ENCODE measurements at places on chromosomes 5 and 9. TPM values are rescaled to one million over a fixed set of nuclear protein-coding genes. Genes with fewer than 3 reads are reported as not detected.

Gene MCTP1
- total RNA-seq: 9.0 TPM

DNA sequence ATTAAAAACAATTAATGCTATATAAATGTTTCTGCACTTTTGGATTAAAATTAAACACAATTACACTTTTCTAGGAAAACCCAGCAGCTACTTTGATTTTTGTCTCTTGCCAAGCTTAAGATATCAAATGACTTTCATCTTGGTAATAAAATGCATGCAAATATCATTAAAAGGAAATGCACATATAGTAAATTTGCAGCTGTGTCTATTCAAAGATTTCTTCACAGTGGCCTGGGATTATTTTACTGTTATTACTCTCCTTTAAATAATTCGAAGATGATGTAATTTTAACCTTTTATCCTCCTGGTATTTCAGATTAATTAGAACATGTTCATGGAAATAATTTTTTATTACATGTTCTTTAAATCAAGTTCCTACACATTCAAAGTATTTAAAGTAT lies 529.5 kb upstream of the RGMB start:
- no peak for DNase-seq

Gene LAMC3
- 0.12 TPM for total RNA-seq

GRCh38 chr5:53820119-53820801 lies 259.8 kb downstream of the NDUFS4 start:
- DNase-seq: no peak

Gene LRRTM2
- total RNA-seq: not detected

Gene EDIL3
- total RNA-seq: 29.7 TPM

DNA sequence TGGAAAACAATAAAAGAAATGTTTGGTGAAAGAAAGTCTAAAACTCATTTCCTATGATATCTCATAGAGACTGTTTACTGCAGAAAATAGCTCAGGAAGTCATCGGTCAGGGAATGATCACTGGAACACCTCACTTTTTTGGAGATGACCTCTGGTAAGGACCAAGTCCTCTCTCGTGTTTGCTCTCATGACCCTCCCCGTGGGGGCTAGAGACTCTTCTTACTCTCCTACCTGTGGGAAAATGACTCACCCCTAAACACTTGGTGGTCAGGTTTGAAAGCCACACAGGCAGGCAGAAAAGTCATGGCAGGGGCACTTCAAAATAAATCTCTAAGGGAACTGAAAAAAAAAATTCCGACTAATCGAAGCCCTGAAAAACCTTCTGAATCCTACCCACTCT lies 48.2 kb downstream of the FAM240B start:
- no peak for DNase-seq

Gene ERAP2
- 12.7 TPM for total RNA-seq

DNA sequence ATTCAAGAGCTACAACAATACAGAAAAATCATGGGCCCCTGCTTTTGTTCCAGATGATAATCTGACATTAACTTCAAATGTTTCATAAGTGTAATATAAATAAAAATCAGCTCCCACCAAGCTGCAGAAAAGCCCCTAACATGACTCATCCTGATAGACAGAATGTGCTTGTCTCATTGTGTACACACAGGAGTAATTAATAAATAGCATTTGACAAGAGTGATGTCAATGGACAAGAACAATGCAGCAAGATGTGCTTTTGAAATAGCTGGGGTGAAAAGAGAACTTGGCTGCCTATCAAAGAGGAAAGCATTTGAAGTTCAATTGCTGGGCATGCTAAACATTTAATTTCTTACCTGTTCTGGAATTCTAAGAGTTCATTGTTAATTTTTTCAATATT lies 79.2 kb downstream of the DNAH5 start:
- no peak for DNase-seq

GRCh38 chr5:82347201-82347865 lies 69.2 kb upstream of the RPS23 start:
- DNase-seq: no peak

DNA sequence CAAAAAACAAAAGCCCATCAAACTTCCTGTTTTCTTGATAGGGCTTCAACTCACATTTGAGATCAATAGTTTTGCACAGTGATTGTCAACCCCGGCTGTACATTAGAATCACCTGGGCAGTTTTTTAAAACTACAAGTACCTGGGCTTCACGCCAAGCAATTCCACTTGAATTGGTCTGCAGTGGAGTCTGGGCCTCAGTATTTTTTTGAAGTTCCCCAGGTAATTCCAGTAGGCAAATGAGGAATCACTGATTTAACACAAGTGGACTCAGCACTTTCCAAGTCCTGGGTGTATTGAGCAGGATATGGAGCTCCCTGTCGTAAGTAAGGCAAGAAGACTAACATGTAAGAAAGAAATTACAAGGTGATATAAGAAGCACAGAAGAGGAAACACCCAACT lies 14.8 kb upstream of the SMIM15 start:
- DNase-seq: no peak

DNA sequence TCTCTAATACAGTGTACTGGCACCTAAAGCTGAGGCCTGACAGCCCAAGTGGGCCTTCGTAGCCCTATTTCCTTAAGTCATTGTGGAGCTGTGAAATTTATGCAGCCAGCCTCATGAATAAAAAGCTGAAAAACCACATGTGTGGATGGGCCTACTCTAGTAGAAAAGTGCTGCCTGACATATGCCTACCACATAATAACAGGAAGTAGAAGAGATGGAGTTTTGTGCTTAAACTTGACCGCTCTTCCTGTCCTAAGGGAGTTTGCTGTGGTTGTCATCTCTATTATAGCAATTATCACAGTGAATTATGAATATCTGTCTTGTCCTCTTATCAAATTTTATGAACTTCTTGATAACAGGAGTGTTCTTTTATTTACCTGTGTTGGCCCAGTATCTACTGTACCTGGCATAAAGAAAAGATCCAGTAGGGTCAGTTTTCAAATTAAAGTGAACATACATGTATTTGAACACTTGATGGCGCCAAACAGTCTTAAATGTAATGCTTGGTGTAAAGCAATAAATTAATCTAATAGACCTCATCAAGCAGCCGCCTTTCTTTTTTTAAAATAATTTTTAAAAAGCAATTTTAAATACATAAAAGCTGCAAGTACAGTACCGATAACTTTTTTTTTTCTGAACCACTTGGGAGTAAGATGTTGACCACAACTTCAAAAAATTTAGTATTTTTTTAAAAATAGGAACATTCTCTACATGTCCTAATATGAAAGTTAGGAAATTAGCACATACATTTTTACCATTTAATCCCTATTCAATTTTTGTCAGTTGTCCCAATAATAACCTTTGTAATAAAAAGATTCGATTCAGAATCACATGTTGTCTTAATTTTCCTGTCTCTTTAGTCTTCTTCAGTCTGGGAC lies 51.0 kb downstream of the FKTN start:
- peak; percentile 18 for DNase-seq

DNA sequence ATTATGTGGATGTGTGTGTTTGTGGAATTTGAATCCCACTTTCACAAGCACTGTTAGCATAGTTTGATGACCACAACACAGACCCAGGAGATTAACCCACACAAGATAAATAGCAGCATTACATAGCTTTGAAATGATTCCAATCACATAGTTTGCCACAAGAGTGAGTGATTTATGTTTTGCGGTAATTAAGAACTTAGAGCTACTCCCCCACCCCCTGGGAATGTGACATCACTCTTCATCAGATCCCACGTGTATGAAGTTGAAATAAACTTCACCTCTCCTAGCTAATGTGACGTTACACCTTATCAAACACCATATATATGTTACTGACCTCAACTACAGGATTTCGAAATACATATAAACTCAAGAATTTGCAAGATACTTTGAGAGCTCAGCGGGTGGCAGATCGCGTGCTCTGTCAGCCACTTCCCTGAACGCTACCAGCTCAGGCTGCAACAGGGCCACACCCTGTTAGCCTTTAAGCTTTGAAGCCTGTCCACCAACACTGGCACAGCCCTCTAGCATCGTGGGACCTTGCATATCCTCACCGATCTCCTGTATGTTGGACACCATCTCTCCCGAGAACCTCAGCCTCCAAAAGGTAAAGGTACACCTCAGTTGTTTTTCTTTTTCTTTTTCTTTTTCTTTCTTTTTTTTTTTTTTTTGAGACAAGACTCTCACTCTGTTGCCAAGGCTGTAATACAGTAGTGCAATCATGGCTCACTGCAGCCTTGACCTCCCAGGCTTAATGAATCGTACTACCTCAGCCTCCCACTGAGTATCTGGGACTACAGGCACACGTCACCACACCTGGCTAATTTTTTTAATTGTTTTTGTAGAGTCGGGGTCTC lies 1.7 kb upstream of the AGTPBP1 start:
- no peak for DNase-seq

DNA sequence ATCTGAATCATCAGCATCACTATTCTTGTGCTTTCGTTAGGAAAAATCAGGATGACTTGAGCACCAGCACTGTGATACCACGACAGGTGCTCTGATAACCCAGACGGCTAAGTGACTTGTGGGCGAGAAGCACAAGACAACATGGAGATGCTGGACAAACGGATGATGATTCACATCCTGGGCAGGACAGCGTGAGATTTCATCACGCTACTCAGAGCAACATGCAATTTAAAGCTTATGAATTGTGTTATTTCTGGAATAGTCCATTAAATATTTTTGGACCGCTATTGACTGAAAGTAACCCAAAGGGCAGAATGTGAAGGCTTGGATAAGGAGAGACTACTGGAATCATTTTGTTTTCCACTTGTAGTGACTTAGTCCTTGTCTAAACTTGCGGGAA lies 114.8 kb upstream of the DAPK1 start:
- no peak for DNase-seq

Gene TTC16
- total RNA-seq: not detected

- DNase-seq: no peak
Observed at GRCh38 chr9:89319015-89319905, 960 bp downstream of the SECISBP2 start.

DNA sequence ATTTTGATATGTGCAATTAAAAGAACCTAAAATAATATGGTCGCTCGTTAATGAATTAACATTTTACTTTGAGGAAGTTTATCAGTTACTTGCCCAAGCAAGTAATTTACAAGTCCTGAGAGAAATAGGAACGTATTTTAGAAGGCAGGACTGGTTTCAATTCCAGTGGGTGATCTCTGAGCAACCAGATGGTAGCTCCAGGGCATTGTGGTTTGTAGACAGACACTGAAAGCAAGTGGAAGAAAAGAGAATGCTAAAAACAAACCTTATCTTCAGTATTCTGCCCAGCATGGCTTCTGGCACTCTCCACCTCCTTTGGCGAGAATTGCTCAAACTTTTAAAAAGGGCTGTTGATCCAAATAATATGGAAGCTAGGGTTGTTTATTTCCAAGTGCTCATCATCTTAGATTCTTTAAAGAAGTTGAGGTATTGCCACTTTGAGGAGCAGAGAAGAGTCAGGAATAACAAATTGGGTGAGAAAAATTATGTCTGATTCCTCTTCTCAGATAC lies 31.8 kb upstream of the ERAP2 start:
- DNase-seq: no peak

Gene IFNB1
- not detected for total RNA-seq

DNA sequence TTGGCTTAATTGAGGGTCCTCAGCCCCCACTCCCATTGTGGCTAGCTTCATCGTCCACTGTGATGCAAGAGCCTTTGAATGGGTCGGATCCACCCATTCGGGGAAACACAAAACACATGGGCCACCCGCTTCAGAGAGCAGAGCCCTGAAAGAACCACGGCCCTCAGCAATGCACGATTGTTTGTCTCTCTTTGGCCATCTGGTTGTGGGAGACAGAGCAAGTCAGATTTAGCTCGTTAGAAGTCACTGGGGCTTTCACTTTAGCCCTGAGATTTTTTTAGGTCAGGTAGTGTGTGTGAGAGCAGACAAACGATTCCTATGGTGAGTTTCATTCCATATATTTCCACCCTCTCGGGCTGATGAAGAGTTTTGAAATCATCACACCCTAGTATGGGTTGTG lies 12.9 kb upstream of the COL15A1 start:
- DNase-seq: no peak

GRCh38 chr5:142608081-142608480 lies 77.8 kb downstream of the FGF1 start:
- no peak for DNase-seq

Gene AQP7
- not detected for total RNA-seq

Gene GKAP1
- 0.78 TPM for total RNA-seq

DNA sequence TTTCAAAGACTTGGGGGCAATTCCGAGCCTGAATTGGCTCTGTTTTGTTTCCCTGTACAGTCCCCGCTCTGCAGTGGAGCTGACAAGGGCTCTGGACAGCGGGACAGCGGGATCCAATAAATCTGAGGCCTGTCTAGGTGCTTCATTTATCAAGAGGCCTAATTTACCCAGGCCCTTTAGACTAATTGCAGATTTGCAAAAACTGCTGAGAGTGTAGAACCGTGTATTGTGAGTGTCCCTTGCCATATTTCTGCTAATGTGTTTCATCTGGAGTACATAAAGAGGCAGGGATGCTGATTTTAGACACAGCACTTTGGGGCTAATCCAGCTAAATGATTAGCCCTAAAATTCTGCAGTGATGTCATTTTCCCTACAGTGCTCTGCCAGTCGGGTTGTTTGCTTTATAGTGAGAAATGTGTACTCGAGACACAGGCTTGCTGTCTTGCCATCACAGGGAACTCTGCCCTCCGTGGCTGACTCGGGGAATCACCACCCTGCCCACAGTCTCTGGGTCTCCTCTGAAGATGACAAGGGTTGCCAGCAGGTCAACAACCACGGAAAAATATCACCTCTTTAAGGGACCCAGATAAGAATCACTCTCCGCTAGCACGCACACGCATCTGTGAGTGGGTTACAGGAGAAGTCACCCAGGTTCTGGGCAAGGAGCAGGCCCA lies 592.0 kb downstream of the BNC2 start:
- no peak for DNase-seq

Gene MOB3B
- total RNA-seq: 0.47 TPM

Gene FBP1
- 1.7 TPM for total RNA-seq

DNA sequence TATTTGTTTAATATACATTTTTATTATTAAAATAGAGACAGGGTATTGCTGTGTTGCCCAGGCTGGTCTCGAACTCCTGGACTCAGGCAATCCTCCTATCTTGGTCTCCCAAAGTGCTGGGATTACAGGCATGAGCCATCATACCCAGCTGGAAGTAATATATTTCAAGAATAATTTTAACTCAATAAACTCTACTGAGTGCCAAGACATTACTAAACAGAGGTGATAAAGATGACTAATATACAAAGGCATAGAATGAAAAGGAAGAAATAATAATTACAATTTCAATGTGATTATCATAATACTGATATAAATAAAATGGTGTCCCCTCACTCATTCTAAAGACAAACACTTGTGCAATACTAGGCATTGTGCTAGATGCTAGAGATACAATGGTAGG lies 13.9 kb downstream of the GOLPH3 start:
- DNase-seq: no peak

Gene CDH9
- not detected for total RNA-seq

Measured in glomerular endothelial cell (primary cell).